ENCODE measurements at places on chromosomes 4 and X. TPM values are rescaled to one million over a fixed set of nuclear protein-coding genes. Genes with fewer than 3 reads are reported as not detected.
A peak's percentile ranks its signal among the peaks of the same experiment; 100 is the strongest.

GRCh38 chr4:20860878-20861277, 160.6 kb downstream of the PACRGL start:
- no peak for DNase-seq

DNA sequence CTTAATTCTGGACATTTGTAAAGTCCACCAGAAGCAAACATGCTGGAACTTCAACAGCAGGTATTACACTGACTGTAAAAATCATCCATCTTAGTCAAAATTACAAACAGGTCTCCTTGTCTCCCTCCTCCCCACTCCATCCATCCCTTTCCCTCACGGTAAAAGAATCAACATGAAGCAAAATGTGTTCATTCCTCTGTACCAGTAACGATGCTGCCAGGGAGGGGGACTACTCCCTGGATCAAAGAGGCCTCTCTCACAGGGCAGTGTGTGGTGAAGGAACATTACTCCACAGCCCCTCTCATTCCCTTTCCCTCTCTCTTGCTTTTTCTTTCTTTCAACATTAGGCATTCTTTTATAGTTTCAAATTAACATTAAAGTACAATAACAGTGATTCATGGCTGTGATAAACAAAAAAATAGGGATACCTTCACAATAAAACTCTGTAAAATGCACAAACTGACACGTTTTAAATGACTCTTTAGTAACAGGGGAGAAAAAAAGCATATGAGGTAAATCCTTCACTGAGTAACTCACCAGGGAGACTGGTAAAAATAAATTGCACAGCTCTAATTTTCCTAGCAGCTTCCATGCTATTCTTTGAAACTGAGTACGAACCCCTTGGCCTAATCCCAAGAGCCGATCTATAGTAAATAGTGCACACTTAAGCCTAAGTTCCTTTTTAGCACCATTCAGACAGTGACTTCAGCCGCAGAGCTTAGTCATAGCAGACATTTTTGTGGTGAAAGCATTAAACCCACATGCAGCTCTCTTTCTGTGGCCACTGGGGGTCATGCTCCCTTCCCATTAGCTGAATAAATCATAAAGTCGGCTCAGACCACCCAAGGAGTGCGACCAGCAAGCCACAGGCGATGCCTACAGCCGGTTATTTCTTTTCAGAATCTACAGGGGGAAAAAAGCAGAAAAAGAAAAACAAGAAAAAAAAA, 215.6 kb upstream of the GYPA start:
- DNase-seq: no peak

- no peak for DNase-seq
These were observed 78.9 kb downstream of the CCDC160 start for GRCh38 chrX:134315866-134316265.

GRCh38 chrX:19889582-19890342, 2.4 kb upstream of the SH3KBP1 start:
- no peak for DNase-seq

DNA sequence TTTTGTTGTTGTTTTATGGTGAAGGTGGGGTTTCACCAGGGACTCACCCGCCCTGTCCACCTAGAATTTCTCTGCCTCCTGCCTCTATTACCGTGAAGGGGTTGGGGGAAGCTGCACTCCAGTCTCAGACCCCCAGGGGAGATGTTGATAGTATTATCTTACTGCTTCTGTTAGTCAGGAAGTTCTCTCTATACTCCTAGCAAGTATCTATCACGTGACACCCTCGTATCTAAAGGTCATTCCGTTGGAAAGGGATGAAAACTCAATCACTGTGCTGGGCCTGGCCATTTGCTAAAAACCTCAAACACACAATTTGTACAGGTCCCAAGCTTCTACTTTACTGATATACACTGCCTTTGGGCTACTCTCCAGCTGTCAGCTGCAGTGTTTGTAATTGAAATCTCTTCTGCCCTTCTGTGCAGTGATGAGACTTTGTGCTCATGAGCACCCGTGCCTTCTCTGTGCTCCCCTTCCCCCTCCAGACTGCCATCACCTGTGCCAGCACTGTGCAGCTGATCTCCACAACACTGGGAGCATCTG, 188.5 kb upstream of the ANXA3 start:
- no peak for DNase-seq

DNA sequence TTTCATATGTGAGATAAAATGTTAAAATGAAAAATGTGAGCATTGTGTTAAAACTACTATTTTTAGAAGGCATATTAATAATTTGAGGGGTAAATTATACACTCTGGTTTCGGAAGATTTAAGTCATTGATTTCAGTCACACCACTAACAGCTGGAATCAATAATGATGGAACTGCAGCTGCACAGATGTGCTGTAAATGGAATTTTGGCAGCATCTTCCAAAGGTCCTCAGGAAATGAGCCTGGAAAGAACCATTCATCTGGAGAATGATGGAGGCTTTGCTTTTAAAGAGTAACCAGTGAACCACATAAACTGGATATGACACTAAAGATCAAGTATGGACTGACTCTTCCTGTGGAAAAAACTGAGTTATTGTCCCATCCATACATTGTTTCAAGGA, 759.0 kb upstream of the EPHA5 start:
- no peak for DNase-seq

DNA sequence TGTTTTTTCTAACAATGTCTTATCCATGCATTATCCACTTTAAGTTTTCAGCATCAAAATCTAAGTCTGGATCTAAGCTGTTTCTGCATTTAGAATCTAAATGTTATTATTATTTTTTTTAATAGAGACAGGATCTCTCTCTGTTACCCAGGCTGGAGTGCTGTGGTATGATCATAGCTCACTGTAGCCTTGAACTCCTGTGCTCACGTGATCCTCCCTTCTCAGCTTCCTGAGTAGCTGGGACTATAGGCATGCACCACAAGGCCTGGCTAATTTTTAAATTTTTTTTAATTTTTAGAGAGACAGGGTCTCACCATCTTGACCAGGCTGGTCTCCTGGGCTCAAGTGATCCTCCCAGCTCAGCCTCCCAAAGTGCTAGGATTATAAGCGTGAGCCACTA, 52.7 kb downstream of the WDR19 start:
- DNase-seq: no peak

GRCh38 chrX:102958794-102959193, 21.7 kb downstream of the RAB40AL start:
- DNase-seq: no peak

DNA sequence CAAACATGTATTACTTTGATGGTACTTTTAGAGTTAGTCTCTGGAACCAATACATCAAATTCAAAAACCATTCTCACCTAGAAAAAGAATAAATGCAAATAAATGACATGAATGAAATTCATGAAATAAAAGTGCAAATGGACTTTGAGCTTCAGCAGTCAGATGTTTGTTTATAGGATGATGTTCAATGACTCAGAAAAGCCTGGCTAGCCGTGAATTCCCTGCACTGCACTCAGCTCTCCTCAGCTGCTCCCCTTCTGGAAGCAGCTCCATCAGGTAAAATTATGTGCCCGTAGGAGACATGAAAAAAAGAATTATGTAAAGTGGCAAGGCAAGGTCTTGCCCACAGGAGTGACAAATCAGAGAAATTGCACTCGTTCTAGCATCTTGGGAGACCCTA, 390.6 kb downstream of the GPM6A start:
- DNase-seq: no peak

GRCh38 chr4:105520819-105521790, 31.3 kb upstream of the ARHGEF38 start:
- no peak for DNase-seq

GRCh38 chr4:7434766-7435150, at the start of gene PSAPL1:
Gene PSAPL1, minus strand, starts transcription at chr4:7434930. Its CDS starts 51 bp downstream, at chr4:7434879.
- peak; percentile 27 for DNase-seq

GRCh38 chrX:153505361-153505760, 10.6 kb downstream of the BGN start:
- DNase-seq: no peak

DNA sequence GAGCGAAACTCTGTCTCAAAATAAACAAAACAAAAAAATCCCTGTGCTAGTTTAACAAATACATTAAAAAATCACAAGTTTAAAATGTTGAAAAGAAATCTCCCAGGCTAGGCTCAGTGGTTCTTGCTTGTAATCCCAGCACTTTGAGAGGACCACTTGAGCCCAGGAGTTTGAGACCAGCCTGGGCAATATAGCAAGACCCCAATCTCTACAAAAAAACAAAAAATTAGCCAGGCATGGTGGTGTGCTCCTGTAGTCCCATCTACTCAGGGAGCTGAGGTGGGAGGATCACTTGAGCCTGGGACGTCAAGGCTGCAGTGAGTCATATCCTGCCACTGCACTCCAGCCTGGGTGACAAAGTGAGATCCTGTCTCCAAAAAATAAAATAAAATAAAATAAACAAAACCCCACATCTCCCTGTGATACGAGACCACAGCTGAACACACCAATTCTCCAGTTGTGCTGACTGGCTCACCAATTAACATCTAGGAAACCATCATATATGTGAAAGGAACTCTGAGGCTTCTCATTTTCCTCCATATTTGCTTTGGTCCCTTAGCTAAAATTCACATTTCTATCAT, 7.3 kb downstream of the RPS4X start:
- no peak for DNase-seq

Gene TRO
- 1.9 TPM for total RNA-seq

Gene ADAM29
- not detected for total RNA-seq

Gene NAP1L3
- 7.0 TPM for total RNA-seq

Data from left ventricle myocardium inferior (tissue), 1 donor.